IPS-NIHi11 (cell line): ENCODE measurements at places on chromosomes 6 and 20.

- no peak for DNase-seq
Observed at GRCh38 chr20:38239441-38239840, 21.1 kb downstream of the KIAA1755 start.

DNA sequence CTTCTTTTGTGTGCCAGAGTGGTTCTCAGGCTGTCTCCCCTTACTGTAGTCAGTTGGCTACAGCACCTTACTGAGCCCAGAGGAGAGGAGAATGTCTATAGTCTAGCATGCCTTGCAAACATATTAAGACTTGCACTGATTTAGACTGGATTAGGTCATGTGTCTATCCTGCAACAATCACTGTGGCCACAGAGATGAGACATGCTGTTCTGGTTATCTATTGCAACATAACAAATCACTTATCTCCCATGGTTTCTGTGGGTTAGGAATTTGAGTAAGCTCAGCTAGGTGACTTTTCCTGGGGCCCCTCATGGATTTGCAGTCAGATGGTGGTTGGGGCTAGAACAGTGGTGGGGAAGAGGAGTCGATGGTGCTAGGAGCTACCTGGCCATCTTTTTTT is 261.3 kb downstream of the SOD2 start:
- DNase-seq = no peak

GRCh38 chr20:34344238-34344637 is 18.8 kb upstream of the ITCH start:
- no peak for DNase-seq

DNA sequence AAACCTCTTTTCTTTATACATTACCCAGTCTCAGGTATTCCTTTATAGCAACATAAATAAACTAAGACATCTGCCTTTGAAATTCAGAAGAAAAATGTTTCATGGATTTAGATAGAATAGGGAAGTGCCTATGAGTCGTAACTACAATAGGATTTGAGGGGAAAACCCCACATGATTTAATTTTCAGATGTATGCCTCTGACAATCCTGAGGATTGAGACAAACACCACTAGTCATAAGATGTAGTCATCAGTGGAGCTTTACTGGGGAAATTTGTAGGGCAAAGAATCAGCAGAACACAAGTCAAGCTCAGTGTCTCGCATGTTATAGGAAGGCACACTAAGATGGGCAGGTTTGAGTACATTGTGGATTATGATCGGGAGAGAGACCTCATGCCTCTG is 566.4 kb downstream of the BMP2 start:
- DNase-seq = no peak

DNA sequence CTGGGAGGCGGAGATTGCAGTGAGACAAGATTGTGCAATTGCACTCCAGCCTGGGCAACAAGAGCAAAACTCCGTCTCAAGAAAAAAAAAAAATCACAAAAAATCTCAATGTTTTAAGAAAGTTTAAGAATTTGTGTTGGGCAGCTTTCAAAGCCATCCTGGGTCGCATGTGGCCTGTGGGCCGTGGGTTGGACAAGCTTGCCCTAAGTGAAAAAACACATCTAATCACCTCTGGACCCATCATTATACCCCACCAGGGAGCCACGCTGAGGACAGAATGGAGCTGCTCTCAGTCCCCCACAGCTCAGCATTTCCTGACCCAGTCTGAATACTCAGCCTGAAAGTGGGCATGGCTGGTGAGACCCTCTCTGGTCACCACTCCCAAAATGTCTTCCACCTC is 129.3 kb downstream of the PRND start:
- DNase-seq = no peak

DNA sequence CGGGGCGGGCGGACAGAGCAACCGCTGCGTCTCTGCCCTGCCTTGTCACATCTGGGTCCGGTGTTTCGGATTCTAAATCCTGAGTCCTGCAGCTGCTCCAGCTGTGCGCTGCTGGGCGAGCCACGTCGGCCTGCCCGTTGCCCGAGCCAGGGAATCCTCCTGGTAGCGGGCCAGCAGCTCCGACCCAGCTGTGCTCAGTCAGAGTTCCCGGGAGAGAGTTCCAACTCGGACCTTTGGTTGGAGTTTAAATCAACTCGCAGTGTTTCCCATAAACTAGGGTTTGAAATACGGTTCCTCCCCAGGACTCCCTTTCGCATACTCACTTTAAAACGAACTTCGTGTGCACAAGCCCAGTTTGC is 315 bp upstream of the PDE10A start:
- DNase-seq = peak; percentile 33

DNA sequence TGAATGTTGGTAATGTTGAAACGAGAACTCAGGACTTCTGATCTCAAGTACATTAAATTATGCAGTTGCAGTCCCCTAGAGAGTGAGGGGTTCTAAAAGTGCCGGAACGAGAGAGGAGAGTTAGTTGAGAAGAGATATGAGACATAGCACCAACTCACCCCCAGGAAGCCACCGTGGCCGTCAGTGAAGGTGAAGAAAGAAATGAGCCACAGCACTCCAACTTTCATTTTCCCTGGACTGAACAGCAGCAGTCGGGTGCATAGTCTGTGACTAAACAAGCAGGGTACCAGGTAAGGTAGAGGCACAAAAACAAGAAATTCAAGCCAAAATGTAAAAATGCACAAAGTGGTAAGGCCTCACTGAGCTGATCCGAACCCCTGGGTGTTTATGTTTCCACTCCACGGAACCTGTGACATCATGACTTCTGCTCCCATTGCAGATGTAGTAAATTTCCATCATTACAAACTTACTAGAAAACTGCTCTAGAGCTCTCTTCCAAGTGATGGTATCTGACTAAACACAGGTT is 13.2 kb downstream of the ADGRF1 start:
- no peak for DNase-seq

GRCh38 chr6:37695857-37696219 is 1.8 kb downstream of the MDGA1 start:
- DNase-seq = no peak
